ENCODE measurements at places on chromosomes 12 and 14.

DNA sequence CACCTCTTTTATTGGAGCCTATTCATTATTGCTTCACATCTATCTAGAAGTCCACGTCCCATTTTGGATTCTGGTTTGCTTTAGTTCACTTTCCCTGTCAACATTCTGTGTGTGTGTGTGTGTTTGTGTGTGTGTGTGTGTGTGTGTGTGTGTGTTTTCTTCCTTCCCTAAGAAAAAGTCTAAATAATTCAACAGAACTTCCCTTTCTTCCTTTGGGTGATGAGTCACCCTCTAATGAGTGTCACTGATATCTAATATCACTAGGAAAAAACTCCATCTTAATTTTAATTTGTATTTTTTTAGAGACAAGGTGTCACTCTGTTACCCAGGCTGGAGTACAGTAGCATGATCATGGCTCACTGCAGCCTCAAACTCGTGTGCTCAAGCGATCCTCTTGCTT lies 234.2 kb downstream of the TTC8 start:
- no peak for DNase-seq

- DNase-seq, result no peak
Measured at GRCh38 chr14:61596990-61597389, 98.3 kb upstream of the HIF1A start.

DNA sequence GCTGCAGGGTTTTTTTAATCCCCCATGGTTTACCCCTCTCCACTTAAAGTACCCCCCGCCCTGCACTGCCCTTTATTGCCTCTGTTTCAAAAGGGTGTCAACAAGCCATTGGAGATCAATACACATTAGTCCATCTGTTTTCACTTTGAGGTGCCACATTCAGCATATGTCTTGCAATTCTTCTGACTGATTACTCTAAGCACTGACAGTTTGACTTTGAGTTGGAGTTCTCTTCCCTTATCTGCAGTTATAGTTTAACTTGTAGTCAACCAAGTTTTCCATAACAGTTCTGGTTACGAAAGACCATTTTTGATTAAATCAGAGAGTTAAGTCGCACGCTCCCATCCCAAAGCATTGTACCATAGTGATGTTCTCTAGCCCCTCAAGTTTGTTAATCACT lies 260.8 kb upstream of the TBX3 start:
- DNase-seq, result no peak

GRCh38 chr14:103889313-103890051 lies 38.8 kb upstream of the TDRD9 start:
- DNase-seq, result no peak

DNA sequence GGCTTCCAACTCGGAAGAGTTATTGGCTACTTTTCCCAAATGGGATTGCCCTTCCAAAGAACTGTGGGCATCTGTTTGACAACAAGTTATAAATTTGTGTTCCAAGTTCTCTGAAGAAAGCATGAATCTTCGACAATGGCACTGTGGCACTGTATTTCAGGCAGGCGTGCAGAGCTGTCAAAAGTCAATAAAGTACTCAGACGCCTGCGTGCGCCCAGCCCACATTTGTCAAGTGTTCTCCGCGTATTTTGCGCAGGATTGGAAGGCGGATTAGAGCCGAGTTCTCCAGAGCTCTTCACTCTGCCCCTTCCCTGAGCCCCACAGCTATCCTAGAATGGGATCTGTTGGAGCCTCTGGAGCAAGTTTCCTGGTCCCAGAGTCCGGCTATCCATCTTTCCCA lies 103.2 kb downstream of the SLC25A47 start:
- no peak for DNase-seq

- no peak for DNase-seq
Measured at GRCh38 chr14:94059998-94060397, 21.0 kb downstream of the DDX24 start.

DNA sequence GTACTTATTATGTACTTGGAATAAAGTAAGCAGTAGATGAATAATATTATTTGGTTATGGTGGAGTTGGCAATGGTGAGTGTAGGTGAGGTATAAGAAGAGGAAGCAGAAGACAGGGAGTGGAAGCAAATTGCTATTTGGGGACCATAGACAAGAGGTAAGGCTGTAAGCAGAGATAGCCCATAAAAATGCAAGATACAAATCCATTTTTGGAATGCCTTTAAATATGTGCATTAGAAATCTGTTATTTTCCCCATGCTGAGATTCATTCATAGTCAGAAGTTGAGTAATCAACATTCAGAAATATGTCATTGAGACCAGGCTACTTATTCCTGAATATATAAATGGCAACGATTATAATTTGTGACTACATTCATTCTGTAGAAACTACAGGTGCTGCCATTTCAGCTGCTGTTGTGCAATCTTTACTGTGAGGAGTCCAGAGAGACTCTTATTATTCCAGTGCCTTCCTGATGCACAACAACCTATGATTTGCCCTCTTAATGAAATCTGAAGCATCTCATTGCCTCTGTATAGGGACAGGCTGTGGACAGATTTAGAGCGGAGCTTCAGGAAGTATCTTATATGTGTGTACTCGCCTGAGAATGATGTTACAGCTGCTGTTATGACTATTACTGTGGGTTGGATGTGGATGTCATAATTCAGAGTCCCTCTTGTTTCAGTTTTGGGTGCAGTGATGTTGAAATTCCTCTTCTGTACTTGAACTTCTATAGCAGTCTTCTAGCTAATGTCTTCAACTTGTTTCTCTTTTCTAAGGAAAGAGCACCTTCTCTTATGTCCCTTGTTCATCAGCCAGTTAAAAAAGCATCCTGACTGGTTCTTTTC lies 173.8 kb downstream of the NAV3 start:
- DNase-seq, result no peak

GRCh38 chr12:20194171-20194570 lies 174.2 kb upstream of the PDE3A start:
- no peak for DNase-seq

DNA sequence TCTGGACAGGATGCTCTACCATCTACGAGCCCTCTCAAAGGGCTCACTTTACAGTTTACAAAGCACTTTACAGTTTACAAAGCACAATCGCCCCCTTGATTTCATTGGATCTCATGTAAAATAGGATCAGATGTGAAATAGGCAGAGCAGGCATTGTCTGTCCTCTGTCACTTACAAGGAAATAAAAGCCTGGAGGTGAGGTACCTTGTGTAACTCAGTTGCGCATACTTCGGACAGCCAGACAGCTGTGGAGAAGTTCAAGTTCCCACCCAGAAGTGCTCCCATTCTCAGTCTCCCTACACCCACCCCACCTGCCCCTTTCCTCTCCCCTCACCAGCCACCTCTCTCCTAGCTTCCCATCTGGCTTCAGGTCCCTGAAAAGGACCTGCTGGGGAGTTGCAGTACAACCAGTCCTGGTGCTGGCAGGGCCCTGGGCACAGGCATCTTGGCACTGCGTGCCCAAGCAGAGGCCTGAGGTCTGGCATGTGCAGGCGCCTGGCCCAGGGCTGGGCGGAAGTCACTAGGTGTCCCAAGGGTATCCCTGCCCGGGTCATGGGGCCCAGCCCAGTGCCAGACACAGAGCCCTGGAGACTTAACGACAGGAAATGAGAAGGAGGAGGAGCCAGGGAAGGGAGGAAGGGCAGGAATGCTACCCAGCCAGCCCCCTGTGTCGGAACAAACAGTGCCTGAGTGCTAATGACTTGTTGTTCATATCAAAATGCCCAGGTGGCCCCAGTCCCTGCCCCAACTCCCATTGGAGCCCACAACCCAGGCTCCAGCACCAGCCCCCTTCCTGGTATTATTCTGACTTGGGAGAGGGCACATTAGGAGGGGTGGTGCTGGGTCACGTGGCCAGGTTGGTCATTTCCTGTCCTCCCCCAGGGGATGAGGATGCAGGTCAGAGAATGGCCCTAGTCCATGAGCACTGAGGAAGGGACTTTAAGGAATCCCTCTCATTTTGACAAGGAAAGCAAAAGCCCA lies 5.4 kb downstream of the RAPGEF3 start:
- DNase-seq, result no peak

DNA sequence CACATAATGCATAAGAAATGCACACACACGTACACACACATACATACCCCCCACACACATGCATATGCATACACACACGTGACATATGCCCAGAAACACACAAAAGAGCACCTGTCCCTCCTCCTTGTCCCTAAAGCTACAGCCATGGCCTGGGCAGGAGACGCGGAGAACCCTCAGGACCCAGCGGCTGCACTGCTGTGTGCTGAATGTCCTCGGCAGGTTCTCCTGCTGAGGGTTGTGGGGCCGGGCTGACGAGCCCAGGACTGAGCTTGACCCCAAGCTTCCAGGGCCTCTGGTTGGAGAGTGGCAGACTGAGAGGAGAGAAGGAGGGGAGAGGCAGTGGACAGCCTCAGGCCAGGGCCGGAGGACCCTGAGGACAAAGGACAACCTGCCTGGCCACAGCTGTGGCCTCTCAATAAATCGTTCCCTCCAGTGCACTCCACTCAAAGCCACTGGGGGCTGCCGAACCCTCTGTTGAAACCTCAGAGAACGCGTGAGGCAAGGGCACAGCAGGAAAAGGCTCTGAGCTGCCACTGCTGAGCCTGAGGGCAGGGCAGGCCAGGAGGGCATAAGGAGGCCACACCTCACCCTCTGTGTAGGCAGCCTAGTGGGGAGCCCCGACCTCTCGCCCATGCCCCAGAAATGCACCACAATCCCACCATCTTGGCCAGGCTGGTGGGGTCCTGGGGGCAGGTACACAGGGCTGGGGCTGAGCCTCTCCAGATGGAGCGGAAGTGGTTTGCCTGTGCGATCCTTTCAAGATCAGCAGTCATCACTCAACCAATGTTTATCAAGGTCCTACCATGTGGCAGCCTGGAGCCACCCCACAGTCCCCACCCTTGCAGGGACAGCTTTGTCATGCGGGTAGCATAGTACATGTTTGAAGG lies 3.1 kb downstream of the CACNA2D4 start:
- DNase-seq, result no peak

- DNase-seq, result no peak
Measured at GRCh38 chr12:67515679-67516340, 132.7 kb upstream of the DYRK2 start.

DNA sequence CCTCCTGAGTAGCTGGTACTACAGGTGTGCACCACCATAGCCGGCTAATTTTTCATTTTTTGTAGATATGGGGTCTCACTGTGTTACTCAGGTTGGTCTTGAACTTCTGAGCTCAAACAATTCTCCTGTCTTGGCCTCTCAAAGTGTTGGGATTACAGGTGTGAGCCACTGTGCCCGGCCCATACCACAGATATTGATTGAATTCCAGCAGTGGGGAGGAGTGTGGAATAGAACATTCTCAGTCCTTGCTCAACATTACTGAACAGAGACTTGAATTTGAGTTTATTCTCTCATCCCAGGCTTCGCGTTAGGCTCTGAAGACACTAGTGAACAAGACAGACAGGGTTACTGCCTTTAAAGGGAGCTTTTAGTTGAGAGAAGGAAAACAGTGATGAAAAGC lies 39.6 kb downstream of the PTPN11 start:
- DNase-seq, result no peak

GRCh38 chr12:120971299-120972180 lies 6.8 kb upstream of the HNF1A start:
- no peak for DNase-seq

- DNase-seq, result no peak
Measured at GRCh38 chr12:29439506-29439905, 58.0 kb downstream of the OVCH1 start.

- no peak for DNase-seq
Measured at GRCh38 chr12:48883305-48884161, 17.9 kb upstream of the RND1 start.

DNA sequence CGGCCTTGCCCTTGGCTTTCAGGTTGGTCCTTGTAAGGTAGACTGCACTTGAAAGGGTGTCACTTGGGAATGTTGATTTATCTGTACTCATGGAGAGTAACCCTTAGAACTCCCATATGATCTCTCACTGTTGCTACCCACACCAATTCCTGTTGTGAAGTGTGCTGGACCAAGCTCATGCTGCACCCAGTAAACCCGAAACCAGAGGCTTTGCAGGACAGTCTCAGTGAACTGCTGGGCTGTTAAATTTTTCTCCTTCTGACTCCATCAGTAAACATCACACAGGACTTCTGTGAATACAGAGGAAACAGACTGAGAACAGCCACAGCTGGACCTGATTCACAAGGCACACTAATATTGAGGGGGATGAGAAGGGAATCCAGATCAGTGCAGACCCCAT lies 783.0 kb downstream of the TMEM121 start:
- no peak for DNase-seq

GRCh38 chr14:98959410-98959809 lies 312.6 kb downstream of the BCL11B start:
- DNase-seq, result no peak

GRCh38 chr12:104469066-104469465 lies 12.3 kb downstream of the CHST11 start:
- no peak for DNase-seq

- DNase-seq, result no peak
Measured at GRCh38 chr14:36605506-36605857, 23.1 kb upstream of the NKX2-8 start.

- DNase-seq, result no peak
Measured at GRCh38 chr12:122167356-122167925, 6.6 kb downstream of the IL31 start.

DNA sequence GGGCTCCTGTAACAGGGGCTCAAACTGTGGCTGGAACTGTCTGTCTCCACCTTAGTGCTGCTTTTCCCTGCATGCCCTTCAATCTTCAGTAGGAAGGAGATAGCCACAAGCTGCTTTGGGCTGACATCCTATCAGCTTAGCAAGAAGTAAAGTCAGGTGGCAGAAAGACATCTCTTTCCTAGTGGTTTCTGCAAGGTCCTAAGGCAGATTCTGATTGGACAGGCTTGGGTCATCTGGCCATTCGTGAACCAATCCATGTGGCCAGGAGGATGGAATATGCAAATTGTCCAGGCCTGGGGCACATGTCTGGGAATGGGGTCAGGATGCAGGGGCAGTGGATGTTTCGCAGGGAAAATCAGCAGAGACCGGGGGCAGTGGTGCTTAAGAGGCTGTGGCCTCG lies 5.2 kb downstream of the RITA1 start:
- DNase-seq, result no peak

DNA sequence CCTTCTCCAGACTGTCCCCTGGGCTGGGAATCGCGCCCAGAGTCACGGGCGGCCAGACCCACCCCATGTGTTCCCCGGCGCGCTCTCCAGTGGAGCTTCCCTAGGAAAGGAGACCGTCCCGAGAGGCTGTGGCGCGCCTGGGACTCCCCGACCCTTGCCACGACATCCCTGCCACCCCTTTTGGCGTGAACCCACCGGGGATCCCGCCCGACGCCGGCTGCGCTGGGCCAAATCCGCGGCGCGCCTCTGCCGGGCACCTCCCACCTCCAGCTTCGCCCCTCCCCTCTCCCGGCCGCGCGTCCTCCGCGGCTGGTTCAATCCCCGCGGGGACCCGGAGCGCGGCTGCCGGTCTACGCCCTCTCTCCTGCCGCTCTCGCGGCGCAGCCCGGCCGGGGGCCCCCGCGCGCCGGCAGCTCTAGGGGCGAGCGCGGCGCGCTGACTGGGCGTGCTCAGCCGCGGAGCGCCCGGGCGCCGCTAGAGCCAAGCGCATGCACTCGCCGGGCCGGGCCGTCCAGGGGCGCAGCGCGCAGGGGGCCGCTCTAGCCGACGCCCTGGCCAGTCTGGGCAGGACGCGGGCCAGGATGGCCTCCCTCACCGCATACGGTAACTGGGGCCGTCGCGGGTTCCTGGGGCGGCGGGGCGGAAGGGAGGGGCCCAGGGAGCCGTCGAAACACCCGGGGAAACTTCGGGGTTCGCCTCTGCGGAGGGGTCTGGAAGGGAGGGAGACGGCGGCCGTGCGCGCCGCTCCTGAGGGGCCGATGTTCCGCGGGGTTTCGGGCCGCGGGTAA lies 77.4 kb upstream of the ANO4 start:
- no peak for DNase-seq

- no peak for DNase-seq
Measured at GRCh38 chr14:75223664-75224154, 47.3 kb upstream of the TMED10 start.

Measured in stimulated activated CD4-positive, alpha-beta T cell treated with anti-CD3 and anti-CD28 coated beads, TNF-alpha, amount 100 ng/mL, for 24 hours (primary cell).